ENCODE measurements at places on chromosomes 6 and 20.

- no peak for DNase-seq
Measured at GRCh38 chr20:48949304-48950170, 28.0 kb downstream of the ARFGEF2 start.

DNA sequence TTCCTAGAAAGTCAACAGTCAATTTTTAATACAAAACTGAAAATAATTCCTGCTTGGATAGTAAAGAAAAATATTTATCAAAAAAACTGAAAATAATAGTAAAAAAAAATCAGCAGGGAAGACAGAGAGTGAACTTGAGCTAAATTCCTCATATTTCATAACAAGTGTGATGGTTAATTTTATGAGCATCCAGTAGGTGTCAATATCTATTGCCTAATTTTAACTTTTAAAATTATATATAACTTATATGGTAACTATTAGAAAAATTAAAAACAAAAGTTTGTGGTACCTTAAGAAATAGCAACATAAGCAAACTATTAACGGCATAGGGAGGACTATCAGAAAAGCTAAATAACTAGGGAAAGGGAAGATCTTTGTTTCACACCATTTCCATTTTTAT lies 2.1 kb downstream of the EPM2A start:
- DNase-seq, result no peak

DNA sequence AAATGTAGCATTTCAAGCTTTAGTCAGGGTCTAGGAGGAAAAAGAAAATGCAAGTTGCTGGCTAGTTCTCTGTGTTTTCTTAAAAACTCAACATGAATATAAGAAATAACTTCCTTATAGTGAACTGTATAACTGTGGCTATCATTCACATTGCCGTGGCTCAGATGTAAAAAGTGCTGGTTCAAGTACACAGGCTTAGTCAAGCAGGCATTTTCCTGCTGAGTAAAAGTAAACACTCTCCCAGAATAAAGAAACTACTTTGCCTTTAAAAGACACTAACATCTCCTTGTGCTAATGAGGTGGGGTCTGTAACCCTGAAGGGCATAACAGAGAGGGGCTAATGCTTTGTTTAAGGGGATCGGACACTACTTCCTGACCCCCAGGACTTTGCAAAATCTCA lies 3.3 kb downstream of the ATP5F1E start:
- DNase-seq, result no peak

GRCh38 chr20:24451428-24451827 lies 18.0 kb upstream of the SYNDIG1 start:
- no peak for DNase-seq

DNA sequence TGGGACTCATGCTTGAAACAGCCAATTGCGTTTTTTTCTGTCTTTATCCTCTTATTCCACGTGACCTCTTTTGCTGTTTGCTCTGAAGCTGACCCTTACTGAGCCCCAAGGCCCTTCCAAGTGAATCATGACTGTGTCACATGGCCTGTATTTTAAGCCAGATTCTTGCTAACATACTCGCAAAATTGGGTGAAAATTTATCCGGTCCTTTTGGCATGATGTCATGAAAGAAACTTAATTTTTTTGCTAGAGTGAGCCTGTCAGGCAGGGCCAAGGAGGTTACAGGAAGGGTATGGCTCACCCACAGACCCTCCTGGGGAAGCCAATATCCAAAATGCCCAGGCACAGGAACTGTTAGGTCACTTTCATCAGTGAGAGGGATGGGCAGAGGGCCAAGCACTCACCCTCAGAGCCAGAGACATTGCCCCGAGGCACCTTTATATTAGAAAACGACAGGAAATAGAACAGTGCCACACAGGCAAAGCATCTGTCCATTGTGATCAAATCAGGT lies 296.7 kb downstream of the CDH26 start:
- no peak for DNase-seq

DNA sequence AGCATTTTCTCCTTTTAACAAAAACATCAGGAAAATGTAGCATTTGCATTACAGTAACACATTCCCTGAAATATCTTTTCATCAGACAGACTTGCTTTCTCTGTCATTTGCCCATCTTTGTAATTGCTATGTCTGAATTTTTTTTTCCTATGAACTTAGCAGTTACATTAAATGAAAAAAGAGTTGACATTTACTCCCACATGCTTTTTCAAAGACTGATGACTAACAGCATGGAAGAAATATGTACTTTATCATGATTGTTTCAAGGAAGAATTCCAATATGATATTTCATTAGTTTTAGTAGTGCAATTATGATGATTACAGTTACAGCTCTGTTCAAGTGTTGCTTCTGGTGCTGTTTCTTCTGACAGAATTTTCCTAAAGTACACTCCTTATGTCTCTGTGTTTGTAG lies 864.5 kb upstream of the MAN1A1 start:
- DNase-seq, result no peak

GRCh38 chr20:38892091-38892981 lies 33.9 kb upstream of the FAM83D start:
- DNase-seq, result no peak

GRCh38 chr20:25525867-25526266 lies 59.5 kb downstream of the NINL start:
- DNase-seq, result no peak

DNA sequence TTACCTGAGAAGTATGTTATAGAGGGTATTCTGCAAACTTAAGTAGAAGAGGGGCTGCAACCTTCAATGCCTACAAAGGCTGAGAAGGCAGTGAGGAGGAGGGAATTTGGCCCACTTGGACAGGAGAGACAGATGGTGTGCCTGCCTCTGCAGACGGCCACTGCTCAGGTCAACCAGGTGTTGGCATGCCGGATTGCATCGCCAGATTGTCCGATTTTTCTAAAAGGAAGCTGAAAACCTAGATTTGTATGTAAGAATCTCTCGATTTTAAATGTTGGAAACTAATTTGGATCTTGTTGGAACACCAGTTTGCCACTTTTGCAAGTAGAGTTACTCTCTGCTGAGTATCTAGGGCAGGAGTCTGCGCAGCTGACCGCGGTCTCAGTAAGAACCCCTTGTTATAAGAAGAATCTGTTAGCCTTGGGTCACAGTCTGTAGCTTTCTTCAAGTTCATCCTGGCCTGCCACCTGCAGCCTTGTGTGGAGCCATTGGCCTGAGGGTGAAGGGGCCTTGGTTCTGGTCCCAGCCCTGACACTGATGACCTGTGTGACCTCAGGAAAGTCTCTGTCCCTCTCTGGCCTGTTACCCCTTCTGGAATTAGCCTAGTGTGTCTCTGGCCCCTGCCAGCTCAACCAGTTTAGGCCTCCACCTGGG lies 54.4 kb downstream of the TGM2 start:
- no peak for DNase-seq

- no peak for DNase-seq
Measured at GRCh38 chr6:37489697-37490336, 9.9 kb downstream of the CCDC167 start.

GRCh38 chr6:62764841-62765240 lies 446.4 kb upstream of the FKBP1C start:
- DNase-seq, result no peak

GRCh38 chr20:44792796-44793195 lies 17.6 kb downstream of the RIMS4 start:
- DNase-seq, result no peak

DNA sequence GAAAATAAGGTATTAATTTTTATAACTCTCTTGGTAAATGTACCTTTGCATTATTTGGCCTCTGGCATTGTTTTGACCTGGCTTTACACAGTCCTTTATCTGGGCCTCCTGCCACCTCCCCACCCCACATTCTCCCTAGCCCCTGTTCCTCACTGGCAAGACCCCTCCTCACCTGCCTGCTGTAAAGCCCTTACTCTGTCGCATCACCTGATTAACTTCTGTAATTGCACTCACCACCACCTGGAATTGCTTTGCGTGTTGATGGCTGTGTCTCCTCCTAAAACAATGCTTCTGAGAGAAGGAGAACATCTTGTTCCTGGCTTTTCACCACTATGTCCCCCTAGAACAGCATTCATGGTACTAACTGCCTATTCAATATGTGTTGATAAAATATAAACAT lies 24.8 kb downstream of the SNX9 start:
- no peak for DNase-seq

GRCh38 chr6:41463062-41463930 lies 82.9 kb upstream of the FOXP4 start:
- DNase-seq, result peak; percentile 14

DNA sequence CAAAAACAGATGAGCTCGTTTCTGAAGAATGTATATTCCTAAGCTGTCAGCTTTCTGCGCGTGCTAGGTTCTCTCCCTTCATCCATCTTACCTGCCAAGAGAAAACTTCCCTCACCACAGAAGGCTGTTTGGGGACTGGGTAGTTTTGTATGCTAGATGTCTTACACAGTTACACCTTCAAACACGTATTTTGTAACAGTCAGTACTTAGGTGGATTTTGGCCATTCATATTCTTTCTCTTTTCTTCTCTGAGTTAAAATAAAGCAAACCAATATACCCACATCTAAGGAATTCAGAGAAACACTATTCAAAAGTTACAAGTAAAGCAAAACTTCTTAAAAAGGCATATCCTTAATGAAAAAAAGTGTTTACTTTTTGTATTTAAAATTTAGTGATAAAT lies 35.6 kb upstream of the PRDM1 start:
- no peak for DNase-seq

- no peak for DNase-seq
Measured at GRCh38 chr6:19059102-19059501, 672.0 kb downstream of the RNF144B start.

- DNase-seq, result no peak
Measured at GRCh38 chr6:167866642-167867041, 39.9 kb downstream of the AFDN start.

All from stimulated activated CD4-positive, alpha-beta T cell treated with anti-CD3 and anti-CD28 coated beads, Interleukin-1b, Interleukin-23, amount 100 ng/mL, for 4 hours (primary cell).